ENCODE measurements at places on chromosomes 2 and 18. TPM values are rescaled to one million over a fixed set of nuclear protein-coding genes. Genes with fewer than 3 reads are reported as not detected.

The OXER1 gene
- not detected for total RNA-seq

The MAPK4 gene
- total RNA-seq: not detected

GRCh38 chr2:79368116-79368630 lies 144.7 kb upstream of the CTNNA2 start:
- DNase-seq: no peak

The PROKR1 gene
- total RNA-seq: not detected

The UGT1A8 gene
- not detected for total RNA-seq

GRCh38 chr2:177348118-177348654 lies 44.4 kb upstream of the AGPS start:
- DNase-seq: no peak

DNA sequence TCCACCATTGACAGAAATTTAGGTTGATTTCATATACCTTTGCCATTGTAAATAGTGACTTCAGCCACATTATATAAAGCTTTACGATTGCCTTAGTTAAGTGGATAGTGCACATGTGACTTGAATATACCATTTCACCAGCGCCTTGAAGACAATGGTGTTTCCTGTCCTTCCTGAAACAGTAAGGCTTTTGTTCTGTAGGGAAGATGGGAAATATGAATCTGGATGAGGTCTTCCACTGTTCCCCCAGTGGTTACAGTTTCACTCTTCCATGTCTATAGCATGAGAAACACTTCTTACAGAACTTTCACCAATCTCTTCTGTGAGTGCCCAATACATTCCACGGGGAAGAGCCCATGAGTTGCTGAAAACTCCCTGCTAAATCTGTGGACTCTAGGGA lies 240.5 kb downstream of the TRIB2 start:
- no peak for DNase-seq

GRCh38 chr2:54456362-54456611 lies 160 bp downstream of the SPTBN1 start:
- DNase-seq: no peak

The IRS1 gene
- total RNA-seq: 2.2 TPM

All from CD4-positive, alpha-beta memory T cell (primary cell).